ENCODE measurements at places on chromosomes 2 and 18. TPM values are rescaled to one million over a fixed set of nuclear protein-coding genes. Genes with fewer than 3 reads are reported as not detected.

GRCh38 chr2:237488901-237489860 is 2.1 kb downstream of the MLPH start:
- no peak for DNase-seq

GRCh38 chr2:8803658-8804379 is 33.6 kb downstream of the KIDINS220 start:
- DNase-seq = peak; percentile 69

The MYOM1 gene
- 1.1 TPM for total RNA-seq

The CHPF gene
- total RNA-seq = 11.6 TPM

- DNase-seq = no peak
Measured at GRCh38 chr2:37833423-37833822, 91.7 kb upstream of the RMDN2 start.

DNA sequence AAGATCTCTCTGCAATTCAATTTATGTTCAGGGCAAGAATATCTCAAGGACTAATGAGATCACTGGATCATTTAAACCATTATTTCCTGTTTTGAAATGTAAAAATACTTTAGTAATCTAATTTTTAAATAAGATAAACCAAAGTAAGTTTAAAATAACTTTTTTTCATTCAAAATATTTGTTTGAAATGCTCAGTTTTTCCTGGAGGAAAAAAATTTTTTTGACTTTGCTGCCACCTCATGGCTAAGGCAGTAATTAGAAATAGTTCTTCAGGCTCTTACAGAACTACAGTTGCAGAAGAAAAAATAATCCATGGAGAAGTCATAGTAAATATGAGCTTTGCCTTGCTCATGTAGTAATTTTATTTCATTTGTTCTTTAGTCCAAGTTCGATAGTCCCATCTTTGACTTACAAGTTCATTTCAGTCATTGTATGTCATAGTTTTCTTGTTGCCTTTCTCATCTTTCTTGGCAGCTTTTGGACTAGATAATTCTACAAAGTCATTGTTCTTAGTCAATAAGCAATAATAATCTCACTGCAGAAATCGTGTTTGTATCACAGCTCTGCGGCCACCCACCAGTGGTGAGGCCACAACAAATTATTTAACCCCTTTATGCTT is 127.4 kb downstream of the DPP4 start:
- DNase-seq = no peak

The PRSS56 gene
- total RNA-seq = not detected
